ENCODE measurements at places on chromosomes 11 and 22.
A peak's percentile ranks its signal among the peaks of the same experiment; 100 is the strongest.

- DNase-seq, result no peak
These were observed 42.9 kb upstream of the ARHGAP32 start for GRCh38 chr11:129234978-129235377.

- peak; percentile 7 for DNase-seq
These were observed 929 bp downstream of the PRDM10 start for GRCh38 chr11:130001461-130002351.

DNA sequence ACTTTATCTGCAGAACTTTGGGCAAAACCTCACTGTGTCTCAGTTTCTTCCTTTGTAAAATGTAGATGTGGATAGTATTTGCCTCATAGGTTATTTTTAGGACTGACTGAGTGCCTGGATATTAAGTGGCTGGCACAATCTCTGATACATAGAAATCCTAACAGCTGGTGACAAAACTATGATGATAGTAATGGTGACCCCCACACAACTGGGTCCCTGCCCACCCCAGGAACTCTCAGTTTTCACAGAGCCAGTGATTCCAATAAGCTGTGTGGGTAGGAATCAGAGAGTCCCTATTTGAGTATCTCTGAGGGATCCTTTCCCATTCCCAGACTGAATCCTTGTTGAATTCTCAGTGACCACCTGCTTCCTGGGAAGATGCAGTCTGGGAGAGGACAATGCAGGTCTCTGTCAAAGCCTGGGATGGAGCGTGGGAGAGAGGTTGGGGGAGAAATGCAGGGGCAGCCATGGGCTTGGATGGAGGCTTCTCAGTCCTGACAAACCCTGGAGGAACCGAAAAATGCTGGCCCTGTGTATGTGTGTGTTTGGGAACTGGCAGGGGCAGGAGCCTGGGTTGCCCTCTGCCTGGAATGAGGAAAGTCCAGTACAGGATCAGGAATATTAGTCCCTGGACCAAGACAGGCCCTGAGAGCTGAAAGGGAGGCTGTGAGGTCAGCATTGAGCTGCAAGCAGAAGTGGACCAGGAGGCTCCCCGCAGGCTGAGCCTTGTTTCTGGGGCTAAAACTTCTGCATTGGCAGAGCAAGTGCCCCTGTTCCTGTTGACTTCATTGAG lies 6.1 kb upstream of the P2RY6 start:
- no peak for DNase-seq

- DNase-seq, result no peak
These were observed 44.2 kb downstream of the MRE11 start for GRCh38 chr11:94449437-94449836.

DNA sequence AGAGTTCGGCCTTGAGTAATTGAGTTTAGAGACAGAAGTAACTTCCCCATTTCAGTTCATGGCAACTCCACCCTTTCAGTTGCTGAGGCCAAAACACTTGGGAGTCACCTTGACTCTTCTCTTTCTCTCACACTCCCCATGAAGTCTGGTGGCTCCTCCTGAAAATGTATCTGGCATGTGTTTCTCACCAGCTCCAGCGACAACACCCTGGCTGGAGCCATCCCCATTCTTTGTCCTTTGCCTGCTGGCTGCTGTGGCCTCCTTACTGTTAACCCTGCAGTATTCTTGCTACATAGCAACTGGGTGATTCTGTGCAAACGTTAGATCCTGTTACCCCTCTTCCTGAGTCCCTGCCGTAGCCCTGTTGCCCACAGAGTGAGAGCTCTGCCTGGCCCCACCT lies 23.8 kb downstream of the SLC6A5 start:
- DNase-seq, result no peak

GRCh38 chr11:117442049-117442868 lies 114.6 kb downstream of the CEP164 start:
- DNase-seq, result no peak

GRCh38 chr11:78194490-78194889 lies 5.8 kb downstream of the USP35 start:
- no peak for DNase-seq

DNA sequence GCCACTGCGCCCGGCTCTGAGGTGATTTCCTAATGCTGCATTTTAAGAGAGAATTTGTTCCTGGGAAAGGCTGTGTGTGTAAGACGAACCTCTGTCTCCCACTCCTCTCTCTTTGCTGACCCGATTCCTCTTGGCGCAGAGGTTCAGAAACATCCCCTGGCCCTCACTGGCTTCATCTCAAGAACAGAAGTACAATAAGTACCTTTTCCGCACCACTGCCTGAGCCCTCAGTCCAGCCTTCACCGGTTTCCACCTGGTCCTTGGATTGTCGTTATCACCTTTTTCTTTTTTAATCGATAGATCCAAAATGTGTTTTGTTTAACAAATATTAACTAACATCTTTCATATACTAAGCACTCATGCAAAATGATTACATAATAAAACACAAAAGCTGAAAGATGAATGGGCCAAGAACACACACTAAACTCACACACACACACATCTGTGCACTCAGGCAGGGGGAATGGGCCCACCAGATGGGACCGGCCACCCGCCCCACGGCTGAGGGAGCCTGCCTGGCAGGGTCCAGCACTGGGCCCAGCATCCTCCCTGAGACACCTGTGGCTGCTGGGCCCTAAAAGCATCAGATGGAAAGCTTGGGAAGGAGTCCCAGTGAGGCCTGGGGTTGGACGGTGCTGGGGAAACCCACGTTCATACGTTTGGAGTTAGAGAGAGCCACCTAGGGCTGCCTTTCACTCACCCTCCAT lies 50.4 kb upstream of the A4GALT start:
- no peak for DNase-seq

DNA sequence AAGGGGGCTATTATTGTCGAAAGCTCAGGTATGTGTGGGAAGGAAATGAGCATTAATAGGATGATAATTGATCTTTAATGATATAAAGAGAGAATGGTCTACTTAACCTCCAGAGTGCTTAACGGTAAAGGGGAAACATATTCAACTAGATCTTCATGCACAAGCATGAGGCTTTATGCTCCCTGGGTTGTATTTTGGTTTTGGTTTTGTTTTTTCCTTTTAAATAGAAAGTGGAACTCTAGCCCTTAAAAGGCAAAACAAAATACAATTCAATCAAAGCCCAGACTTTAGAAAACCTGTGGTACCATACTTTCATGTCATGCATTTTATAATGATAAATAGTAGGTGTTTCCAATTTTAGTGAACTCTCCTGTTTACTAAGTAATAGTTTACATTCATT lies 622.7 kb downstream of the METTL15 start:
- DNase-seq, result no peak

DNA sequence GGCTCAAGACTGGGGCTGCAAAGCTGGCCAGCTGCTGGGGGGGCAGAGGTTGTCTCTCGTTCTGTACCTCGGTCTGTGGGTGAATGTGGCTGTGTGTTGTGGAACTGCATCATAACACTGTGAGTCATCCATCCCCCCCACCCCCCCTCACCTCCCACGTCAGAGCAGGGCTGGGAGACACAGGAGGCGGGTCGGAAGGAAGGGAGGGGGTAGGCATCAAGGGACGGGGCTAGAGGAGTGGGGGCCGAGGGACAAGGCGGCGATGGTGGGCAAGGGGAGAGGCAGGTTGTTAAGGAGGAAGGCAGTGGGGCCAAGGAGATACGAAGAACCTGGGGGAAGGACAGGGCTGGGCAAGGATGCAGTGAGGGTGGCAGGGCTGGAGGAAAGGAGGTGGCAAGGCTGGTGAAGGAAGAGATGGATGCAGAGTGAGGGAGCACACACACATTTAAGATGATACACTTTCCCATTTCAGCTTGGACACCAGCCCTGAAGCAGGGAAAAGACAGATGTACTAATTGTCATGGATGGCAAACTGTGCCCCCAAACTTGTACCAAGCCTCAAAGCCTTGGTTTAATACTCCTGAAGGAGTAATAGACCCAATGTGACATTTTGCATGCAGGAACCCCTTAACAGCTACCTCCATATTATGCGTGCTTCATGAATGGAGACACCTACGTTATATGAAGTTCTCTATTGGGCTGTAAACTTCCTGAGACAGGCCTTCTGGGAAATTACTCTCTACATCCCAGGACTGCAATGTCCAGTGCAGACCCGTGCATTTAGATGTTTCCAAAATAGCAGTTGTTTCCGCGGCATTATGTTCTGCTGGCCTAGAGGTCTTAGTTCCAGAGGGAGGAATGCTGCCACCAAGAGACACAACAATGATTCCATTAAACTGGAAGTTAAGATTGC lies at the start of gene YPEL4:
TSS of gene YPEL4 (minus strand) at position 87 of the 913 bp plus-strand sequence. CDS start 2,805 bp downstream, outside the sequence.
- DNase-seq, result no peak

DNA sequence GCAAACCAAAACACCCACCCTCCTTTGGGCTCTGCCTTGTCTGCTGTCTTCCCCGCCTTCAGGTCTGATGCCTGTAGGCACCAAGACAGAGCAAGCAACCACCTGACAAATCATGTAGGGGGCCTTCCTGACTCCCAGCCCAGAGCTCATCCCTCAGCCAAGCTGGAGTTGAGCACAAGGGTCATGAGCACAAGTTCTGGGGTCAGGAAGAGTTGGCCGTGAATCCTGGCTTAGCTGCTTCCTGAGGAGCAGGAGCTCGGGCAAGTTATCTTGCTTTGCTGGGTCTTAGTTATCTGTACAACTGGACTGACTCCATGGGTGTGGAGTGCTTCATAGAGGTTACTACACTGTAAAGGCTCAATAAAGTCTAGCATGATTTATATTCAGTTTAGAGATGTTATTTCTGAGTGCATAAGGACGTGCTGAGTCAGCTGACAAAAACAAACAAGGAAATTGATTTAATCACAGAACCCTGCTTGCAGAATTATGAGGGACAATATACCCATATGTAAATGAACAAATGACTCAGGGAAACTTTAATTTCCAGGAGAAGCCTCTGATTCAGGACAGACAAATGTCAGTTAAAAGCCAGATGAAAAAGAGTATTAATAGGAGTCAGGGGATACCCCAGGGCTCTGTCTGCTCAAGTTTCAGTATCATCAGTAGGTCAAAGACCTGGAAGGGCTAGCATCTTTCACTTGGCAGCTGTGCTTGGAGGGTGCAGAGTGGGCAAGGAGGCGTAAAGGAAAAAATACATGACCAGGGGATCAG lies 15.0 kb upstream of the APOA1 start:
- no peak for DNase-seq

DNA sequence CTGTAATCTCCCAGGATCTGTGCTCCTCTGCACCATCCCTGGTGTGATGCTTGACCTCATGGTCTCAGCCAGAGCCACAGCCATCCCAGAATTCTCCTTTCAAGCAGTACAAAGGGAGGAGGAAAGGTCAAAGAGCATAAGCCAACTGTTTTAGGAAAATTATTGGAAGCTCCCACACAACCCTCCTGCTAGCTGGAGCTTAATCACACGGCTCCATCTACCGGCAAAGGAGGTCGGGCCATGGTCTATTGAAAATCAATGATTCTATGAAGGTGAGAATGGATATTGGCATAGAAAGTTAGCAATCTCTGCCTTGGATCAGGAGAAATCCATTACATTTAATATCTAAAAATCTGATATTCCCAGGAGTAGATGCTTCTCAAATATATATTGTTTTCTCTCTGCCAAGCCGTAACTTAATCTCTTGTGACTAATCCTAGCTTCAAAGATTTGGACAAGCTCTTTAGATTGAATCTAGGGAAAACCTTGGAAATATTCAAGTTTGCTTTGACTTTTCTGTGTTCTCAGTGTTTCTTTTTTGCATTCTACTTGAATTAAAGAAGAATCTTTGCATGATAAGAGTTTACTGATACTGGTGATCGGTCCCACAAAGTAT lies 259.6 kb downstream of the NTM start:
- no peak for DNase-seq

- DNase-seq, result no peak
These were observed 1.4 kb downstream of the FLRT1 start for GRCh38 chr11:64037027-64037634.

DNA sequence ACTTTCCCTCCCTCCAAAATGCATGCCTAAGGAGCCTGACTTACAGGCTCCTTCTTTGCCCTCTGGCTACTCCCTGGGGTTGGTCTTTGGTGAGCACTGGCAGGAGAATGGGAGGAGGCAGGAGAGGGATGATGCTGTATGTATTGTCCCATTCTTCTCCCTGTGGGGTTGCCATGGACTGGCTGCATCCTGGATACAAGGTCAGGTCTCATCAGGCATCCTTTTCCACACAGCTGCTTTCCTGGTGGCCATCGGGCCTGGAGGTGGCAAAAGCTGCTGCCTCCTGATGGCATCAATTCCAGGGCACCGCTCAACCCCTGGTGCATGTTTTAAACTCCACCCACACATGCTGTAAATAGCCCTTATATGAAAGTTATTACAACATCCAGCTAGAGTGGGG lies 257.2 kb downstream of the ETS1 start:
- DNase-seq, result no peak
